ENCODE measurements at places on chromosomes 4 and X. TPM values are rescaled to one million over a fixed set of nuclear protein-coding genes. Genes with fewer than 3 reads are reported as not detected.

DNA sequence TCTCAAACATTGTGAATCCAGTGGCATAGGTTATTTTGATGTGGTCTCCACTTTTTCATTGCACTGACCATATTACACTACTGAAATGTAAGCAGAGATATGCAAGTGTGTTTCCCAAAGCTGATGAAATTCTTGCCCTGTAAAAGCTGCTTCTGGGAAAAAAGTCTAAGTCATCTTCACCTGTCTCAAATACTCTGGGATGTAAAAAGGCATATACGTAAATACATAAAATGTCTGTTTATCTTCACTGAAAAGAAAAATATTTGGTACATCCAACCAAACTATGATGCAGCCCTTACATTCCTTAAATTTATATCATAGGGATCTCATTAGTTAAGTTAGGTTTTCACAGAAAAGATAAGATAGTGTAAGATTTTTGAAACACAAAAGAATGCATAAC, 7.9 kb downstream of the KDR start:
- no peaks in the 10 kb centered on the region for H3K4me1 ChIP-seq
- H3K27ac ChIP-seq: no peak overlapping the region
- no peak overlapping the region for H3K4me3 ChIP-seq
- H3K27me3 ChIP-seq: no peaks in the 10 kb centered on the region
- no peaks in the 10 kb centered on the region for H3K36me3 ChIP-seq

GRCh38 chrX:40108959-40109287, 11.2 kb upstream of the BCOR start:
- peak overlapping the region; percentile 43 for H3K4me3 ChIP-seq
- DNase-seq: no peak
- no peaks in the 10 kb centered on the region for H3K36me3 ChIP-seq
- H3K4me1 ChIP-seq: no peaks in the 10 kb centered on the region

DNA sequence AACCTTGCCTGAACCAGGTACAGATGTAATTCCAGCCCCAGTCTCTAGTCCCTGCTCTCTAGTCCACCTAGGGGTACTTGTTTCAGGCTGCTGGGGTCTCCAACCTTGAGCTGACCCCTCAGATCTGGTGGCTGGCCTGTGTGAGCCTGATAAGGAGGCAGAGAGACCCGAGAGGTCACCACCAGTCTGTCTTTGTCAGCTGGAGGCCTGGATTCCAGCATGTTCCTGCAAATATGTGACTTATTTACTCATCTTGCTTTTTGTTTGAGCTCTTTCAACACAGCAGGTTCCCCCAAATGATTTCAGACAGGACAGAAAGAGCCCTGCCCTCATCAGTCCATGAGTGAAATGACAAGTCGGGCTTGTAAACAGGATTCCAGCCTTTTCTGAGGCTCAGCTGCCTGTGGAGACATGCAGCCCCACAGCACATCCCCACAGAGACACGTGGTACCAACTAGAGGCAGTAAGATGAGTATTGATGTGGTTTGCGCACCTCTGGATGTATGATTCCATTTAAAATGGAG, 37.5 kb upstream of the STK26 start:
- H3K27ac ChIP-seq: peak overlapping the region; percentile 57
- no peak overlapping the region for H3K4me3 ChIP-seq
- no peaks in the 10 kb centered on the region for H3K36me3 ChIP-seq
- H3K27me3 ChIP-seq: no peaks in the 10 kb centered on the region

DNA sequence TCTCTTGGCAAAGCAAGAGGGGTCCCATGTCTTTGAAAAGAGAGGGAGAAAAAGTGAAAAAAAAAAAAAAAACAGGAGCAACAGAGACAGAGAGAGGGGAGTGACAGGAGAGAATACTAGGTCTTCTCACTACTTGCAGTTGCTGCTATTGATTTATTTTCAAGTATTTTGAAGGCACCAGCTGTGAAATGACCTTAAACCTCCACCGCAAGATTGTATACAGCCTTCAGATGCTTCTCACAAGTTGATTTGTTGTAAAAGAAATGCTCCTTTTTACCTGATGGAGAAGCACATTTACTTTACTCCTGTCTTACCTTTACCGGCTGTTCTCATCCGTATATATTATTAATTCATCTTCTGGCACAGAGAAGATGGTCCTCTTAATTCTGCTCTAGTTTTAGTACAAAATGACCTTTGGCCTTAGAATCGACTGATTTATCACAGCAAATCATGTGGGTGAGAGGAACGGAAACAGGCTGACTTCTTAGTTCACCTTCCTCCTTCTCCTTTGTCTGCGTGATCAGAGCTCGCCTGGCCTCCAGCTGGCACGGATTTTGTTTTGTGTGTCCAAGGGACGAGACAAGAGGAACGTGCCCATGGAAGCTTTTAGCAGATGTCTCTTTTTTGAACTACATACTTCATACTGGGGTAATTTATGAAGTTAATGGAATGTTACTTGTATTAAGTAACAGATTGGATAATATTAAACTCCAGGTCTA, 82.4 kb upstream of the PACRGL start:
- no peaks in the 10 kb centered on the region for H3K36me3 ChIP-seq
- no peaks in the 10 kb centered on the region for H3K4me1 ChIP-seq
- H3K27ac ChIP-seq: no peak overlapping the region
- DNase-seq: no peak
- no peaks in the 10 kb centered on the region for H3K27me3 ChIP-seq

GRCh38 chr4:155889031-155889793, 14.3 kb upstream of the TDO2 start:
- no peak for DNase-seq
- H3K4me1 ChIP-seq: no peaks in the 10 kb centered on the region
- H3K27ac ChIP-seq: no peak overlapping the region
- no peaks in the 10 kb centered on the region for H3K36me3 ChIP-seq

DNA sequence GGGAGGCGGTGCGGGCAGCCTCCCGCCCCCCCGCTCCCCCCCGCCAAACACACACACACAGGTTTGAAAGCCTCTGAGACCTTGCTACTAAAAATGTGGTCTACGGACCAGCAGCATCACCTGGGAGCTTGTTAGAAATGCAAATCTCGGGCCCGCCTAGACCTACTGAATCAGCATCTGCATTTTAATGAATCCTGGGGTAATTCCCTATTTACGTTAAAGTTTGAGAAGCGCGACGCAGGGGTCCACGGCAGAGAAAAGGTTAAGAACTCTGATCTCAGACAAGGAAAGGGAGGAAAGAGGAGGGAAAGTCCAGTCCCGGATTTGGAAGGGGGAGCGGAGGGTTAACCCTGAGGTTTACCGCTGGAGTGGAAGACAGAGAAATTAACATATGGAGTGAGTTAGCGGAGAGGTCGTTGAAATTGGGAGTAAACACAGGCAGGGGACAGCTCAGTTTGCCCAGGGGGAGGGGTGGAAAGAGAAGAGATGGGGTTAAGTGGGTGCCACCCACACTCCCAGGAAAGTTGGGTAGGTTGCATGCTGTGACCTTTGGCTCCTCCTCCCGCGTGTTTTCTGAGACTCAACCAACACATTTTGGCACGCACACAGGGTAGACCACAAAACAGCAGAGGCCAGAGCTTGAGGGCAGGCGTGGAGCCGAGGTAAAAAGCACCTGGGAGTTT, 483.6 kb downstream of the BCOR start:
- H3K36me3 ChIP-seq: no peaks in the 10 kb centered on the region
- H3K27ac ChIP-seq: no peak overlapping the region
- H3K27me3 ChIP-seq: no peaks in the 10 kb centered on the region
- DNase-seq: no peak

DNA sequence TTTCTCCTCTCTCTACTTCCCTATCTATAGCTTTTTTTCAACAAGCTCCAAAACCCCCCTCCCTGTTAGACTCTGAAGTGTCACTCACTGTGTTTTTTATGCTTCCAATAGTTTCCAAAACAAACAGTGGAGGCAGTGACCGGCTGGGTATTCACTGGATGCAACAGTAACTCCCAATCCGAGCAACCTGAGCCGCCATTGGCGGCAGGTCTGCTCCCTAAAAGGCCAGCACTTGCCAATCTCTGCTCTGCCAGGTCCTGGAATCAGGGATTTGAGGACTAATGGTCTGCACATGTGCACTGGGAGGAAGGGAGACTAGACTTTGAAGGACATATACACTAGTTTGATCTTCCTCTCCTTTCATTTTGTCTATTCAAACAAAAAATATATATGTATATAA, 7.1 kb downstream of the TBX22 start:
- H3K27ac ChIP-seq: no peak overlapping the region
- H3K27me3 ChIP-seq: no peaks in the 10 kb centered on the region
- no peak for DNase-seq
- H3K36me3 ChIP-seq: no peaks in the 10 kb centered on the region
- H3K4me3 ChIP-seq: no peak overlapping the region

- DNase-seq: no peak
- H3K36me3 ChIP-seq: no peaks in the 10 kb centered on the region
- H3K4me3 ChIP-seq: no peak overlapping the region
- no peak overlapping the region for H3K27ac ChIP-seq
- H3K4me1 ChIP-seq: no peaks in the 10 kb centered on the region
- no peaks in the 10 kb centered on the region for H3K27me3 ChIP-seq
These were observed 19.9 kb downstream of the NSD2 start for GRCh38 chr4:1890979-1891570.

DNA sequence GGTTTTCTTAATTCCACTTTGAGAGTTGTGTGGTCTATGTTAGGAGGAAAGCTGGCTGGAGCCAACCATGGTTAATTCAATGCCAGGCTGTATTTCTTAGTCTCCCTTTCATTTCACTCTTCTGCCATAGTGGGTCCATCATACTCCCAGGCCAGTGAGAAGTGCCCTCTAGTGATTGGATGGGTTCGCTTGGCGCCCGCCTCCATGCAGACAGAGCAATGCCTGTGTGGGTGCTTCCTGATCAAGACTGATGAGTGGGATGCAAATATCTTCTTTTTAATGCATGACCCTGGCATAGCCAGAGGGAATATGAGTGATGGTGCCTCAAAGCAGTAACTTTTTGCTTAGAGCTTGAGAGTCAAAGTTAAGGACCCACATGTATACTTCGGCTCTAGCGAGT, 6.4 kb downstream of the BMX start:
- no peaks in the 10 kb centered on the region for H3K36me3 ChIP-seq
- no peak overlapping the region for H3K4me3 ChIP-seq
- no peak for DNase-seq
- no peak overlapping the region for H3K27ac ChIP-seq
- H3K27me3 ChIP-seq: no peaks in the 10 kb centered on the region

- H3K4me3 ChIP-seq: no peak overlapping the region
- H3K27ac ChIP-seq: no peak overlapping the region
- no peaks in the 10 kb centered on the region for H3K4me1 ChIP-seq
- no peak for DNase-seq
- H3K36me3 ChIP-seq: peaks cover 3% of the 10 kb centered on the region
These were observed 5.7 kb upstream of the DGAT2L6 start for GRCh38 chrX:70171624-70172023.

DNA sequence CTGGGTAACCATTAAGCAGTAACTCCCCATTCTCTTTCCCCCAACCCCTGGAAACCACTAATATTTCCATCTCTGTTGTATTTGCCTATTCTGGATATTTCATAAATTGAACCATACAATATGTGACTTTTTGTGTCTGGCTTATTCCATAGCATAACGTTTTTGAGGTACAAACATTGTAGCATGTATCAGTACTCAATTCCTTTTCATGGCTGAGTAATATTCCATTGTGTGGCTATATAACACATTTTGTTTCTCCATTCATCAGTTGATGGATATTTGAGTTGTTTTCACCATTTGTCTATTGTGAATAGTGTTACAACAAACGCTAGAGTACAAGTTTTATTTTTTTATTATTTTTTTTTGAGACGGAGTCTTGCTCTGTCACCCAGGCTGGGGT, 55.0 kb upstream of the MORC4 start:
- H3K27ac ChIP-seq: no peak overlapping the region
- no peak for DNase-seq
- H3K27me3 ChIP-seq: no peaks in the 10 kb centered on the region

DNA sequence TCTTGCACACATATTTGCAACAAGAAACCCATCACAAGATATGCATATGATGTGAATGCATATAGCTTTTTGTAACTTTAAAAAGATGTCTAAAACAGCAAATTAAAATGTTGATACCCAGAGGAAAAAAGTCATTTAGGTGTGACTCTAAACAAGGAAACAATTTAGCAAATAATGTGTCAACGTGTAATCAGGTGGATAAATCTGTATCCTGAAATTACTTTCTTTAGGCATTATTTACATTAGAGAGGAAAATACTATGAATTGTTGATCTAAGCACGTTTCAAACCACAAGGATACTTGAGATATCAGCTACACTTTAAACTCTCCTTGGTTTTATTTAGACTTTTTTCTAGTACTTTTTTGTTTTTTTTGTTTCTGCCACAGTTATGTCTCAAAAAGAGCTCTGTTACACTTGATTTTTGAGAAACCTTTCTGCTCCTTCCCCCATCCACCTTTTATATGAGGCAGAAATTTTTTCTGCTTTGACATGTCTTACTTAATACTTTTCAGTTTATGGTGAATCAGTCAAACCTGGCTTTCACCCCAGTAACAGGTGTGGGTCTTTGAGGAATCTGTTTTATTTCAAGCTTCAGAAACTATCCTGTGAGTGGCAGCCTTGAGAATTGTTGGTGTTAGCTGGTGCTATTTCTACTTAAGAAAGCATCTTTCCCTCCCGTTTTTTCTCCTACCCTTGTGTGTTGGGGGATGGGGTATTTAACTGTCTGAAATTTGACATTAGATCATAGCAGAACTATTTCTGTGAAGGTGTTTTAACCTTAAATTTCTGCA, 1.9 kb downstream of the NPNT start:
- H3K36me3 ChIP-seq: no peaks in the 10 kb centered on the region
- H3K4me1 ChIP-seq: no peaks in the 10 kb centered on the region
- no peak for DNase-seq
- no peak overlapping the region for H3K27ac ChIP-seq
- no peak overlapping the region for H3K4me3 ChIP-seq
- no peaks in the 10 kb centered on the region for H3K27me3 ChIP-seq

DNA sequence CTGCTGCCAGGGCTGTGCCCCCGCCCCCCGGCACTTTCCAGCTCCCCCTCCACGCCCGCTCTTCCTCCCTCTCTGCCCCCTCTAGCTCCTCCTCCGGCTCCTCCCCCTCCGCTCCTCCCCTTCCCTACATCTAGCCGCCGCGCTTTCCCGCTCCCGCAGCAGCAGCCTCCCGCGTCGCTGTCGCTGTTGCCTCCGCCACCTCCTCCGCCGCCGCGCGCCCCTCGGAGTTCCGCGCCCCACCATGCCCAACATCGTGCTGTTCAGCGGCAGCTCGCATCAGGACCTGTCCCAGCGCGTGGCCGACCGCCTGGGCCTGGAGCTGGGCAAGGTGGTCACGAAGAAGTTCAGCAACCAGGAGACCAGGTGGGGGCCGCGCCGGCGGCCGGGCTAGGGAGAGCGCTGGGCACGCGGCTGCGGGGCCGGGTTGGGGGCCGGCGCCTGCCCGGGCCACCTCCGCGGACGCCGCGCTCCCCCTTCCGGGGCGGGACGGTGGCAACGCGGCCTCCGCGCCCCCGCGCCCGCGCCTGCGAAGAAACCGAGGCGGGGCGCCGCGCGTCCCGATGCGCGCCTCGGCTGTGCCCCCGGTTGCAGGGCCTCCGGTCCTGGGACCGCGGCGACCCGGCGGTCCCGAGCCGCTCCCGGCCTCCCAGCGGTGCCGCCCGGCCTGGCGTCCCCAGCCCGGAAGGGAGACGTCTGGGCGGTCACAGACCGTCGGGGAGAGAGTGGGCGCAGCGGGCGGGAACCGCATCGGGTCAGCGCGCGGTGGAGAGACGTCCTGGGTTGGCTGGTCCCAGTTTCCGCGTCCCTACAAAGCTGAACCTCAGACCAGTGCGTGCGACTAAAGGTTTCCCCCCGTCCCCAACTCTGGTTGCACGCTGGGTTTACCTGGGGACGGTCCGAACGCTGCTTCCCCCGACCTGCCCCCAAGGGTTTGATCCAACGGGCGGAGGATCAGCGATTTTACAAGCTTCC, at the start of gene PRPS2:
Gene PRPS2, plus strand, starts transcription at position 156 of the 972 bp plus-strand sequence. Its CDS starts 86 bp downstream, at position 242.
- DNase-seq: peak; percentile 63
- H3K4me1 ChIP-seq: no peaks in the 10 kb centered on the region
- no peaks in the 10 kb centered on the region for H3K36me3 ChIP-seq
- H3K27ac ChIP-seq: peak within 1 kb of the TSS; percentile 73

- no peak overlapping the region for H3K27ac ChIP-seq
- no peaks in the 10 kb centered on the region for H3K36me3 ChIP-seq
These were observed 9.6 kb downstream of the ARSJ start for GRCh38 chr4:113969709-113970334.

Gene FGFBP2
- total RNA-seq: 54.8 TPM

Gene ZNF141
- total RNA-seq: 28.6 TPM

All from naive thymus-derived CD4-positive, alpha-beta T cell (primary cell).